DMS79 treated with DMSO at 0.1 percent for 48 hours (cell line): ENCODE measurements at places on chromosomes 7 and 10.

DNA sequence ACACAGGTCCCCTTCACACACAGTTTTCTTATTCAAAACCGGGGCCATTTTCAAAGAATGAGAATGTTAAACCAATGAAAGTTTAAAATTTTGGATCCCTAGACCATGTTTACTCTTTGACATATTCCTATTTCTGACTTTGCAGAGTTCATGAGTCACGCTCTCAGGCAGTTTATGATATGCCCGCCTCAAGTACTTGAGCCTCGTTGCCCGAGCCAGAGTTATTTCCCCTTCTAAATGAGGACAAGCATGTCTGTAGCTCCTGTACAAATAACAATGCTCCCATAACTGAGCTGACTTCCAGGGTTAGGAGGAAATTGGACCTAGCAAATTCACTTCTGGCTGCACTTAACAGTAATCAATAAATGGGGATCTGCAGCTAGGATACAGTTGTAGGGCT lies 87.9 kb upstream of the PDE1C start:
- DNase-seq = no peak

GRCh38 chr10:49285232-49285631 lies 13.7 kb upstream of the C10orf71 start:
- DNase-seq = no peak

GRCh38 chr7:85924062-85924461 lies 719.6 kb upstream of the GRM3 start:
- DNase-seq = no peak

GRCh38 chr7:95229301-95229700 lies 95.0 kb downstream of the PON1 start:
- DNase-seq = no peak

DNA sequence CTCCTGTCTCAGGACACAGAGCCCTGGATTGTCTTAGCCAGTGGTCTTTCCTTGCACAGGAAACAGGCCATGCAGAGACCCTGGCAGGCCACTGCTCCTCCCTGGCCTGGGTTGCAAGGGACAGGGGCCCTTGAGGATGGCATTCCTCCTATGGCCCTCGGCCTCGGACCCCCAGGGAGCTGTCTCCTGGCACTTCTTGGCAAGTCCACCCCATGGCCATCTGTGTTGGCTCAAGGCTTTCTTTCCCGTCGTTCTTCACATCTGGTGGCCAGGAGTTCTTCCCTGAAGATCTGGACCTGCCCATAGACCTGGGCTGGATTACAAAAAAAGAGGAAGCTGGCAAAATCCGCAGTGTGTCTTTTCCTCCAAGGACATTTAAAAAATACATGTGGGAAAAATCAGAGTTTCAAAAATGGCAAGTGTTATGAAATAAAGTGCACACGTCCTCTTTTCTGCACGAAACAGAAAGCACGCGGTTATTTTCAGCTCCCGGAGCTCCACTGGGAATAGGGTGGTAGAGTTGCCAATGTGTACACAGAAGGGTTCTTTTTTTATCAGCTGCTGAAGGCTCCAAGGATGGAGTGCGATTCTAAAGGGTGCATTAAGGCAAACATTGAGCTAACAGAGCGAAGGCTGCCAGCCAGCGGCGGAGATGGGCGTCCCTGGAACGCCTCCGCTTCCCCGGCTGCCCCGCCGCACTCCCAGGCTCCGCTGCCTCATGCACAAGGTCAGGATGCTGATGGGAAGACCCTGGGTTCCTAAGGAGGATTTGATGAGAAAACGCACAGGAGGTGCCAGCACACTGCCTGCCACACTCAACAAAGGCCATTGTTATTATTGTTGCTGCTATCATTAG lies 62.8 kb upstream of the FAM20C start:
- DNase-seq = peak; percentile 45

DNA sequence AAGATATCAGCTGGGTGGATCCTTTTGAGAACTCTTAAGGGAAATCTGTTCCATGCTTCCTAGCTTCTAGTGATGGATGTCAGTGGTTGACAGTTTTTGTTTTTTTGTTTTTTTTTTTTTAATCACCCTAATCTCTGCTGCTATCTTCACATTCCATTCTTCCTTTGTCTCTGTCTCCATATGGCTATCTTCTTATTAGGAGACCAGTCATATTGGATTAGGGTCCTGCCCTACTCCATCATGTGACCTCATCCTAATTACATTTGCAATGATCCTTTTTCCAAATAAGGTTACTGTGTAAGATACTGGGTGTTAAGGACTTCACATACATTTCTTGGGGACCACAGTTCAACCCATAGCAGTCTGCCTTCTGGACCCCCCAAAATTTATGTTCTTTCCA lies 69.7 kb downstream of the MLLT10 start:
- DNase-seq = no peak
